ENCODE measurements at places on chromosomes 5 and 9.

- no peak for DNase-seq
Observed at GRCh38 chr5:84618262-84618661, 233.6 kb upstream of the EDIL3 start.

GRCh38 chr9:36991516-36992134 lies 42.4 kb downstream of the PAX5 start:
- DNase-seq = no peak

DNA sequence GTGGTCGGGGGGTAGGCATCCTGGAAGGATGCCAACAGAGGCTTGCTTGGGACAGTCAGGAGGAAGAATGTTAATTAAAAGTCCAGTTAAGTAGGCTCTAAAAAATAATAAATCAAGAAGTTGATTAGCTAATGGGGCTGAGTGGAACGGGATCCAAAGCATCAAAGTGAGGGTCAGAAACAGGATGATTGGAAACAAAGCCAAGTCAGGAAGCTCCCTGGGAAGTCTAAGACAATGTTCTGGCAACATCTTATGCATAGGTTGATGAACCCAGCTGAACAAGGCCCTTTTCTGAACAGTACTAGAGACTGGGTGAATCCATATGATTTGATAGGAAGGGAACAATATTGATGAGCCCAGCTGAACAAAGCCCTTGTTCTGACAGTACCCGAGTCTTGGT lies 50.2 kb upstream of the STARD4 start:
- no peak for DNase-seq

GRCh38 chr5:112787896-112788295 lies 50.2 kb downstream of the APC start:
- no peak for DNase-seq

DNA sequence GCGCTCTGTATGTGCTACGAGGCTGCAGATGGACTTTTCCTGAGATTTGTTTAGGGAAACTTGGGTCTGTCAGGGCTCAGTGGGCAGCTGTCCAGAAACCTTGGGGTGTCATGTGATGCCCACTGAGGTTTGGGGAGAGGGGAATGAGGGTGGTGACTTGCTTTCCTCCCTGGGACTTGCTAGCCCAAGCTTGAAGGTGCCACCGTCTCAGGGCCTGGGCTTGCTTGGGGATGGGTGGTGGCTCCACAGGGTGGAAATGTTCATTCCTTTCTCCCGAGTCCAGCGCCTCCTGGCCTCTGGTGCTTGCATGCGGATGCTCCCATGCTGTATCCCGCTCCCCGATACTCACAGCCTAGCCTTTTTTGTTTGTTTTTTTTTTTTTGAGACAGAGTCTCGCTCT lies 33.3 kb downstream of the ZNF618 start:
- DNase-seq = no peak

GRCh38 chr9:135879237-135879601 lies 28.1 kb downstream of the CAMSAP1 start:
- DNase-seq = no peak

DNA sequence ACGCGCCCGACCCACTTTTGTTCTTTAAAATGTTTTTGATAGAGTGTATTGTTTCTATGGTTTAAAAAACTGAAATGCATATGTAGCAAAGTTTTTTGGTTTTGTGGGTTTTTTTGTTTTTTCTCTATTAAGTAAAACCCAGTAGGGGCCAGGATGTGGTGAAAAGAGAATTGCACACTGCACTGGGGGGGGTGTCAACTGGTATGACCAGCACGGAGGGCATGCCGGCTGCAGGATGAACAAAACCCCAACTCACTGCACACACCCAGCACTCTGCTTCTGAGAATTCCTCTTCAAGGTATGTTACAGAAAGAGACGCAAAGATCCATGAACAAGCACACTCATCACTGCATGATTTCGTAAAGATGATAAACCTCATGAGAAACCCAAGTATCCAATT lies 75.0 kb downstream of the STK10 start:
- DNase-seq = no peak

- DNase-seq = no peak
Observed at GRCh38 chr5:60505373-60506171, 194.4 kb downstream of the DEPDC1B start.
